ENCODE measurements at places on chromosomes 2 and 18. TPM values are rescaled to one million over a fixed set of nuclear protein-coding genes. Genes with fewer than 3 reads are reported as not detected.

DNA sequence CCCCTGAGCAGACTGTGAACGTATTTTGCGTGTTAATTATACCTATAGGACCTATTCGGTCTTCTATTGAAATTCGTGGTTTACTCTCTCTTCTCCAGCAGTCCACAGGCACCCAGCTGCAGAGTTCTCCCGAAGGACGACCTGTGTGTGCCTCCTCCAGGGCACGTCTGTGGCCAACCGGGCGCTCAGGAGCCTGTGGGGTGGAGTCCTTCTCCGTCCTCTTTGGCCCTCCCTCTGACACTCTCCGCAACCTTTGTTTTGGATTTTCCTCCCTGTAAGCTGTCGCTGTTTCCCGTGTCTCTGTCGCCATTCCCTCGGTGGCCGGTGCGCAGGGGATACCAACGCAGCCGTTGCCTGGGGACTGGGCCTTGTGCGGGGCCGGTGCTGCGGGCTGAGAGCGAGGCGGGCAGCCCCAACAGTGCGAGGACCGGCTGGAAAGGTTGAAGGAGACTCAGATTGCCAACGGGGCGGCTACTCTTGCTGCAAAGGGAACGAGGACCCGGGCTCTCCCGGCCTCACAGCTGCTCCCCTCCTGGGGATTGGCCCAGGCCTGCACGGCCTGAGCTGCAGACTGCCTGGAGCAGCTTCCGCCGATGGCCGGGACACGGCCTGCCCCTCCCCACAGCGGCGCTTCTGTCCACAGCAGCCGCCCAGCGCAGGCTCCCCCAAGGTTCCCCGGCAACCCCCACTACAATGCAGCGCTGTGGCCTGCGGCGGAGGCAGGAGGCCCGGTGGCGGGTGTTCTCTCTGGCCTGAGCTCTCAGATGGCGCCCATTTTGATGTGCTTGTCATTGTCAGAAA is 221.0 kb downstream of the MTX2 start:
- DNase-seq, result no peak

DNA sequence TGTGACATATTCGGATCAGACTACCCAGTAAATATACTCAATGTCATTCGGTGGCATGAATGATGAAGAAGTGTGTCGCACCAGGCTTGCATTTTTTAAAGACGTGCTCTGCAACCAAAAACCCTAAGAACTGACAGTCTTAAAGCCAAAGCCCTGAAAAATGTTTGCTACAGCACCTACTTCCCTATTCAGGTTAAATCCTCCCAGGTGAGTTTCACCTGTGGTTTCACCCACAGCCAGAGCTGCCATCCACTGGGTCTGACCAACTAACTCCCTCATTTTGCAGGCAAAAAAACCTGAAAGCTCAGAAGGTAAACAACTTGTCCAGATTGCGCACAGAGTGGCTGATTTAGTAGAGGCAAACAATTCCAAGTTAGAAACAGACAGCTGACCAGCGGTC is 222.3 kb upstream of the MGAT5 start:
- DNase-seq, result no peak

GRCh38 chr2:224377751-224378700 is 23.9 kb downstream of the FAM124B start:
- DNase-seq, result no peak

GRCh38 chr2:216134958-216135541 is 25.9 kb downstream of the XRCC5 start:
- no peak for DNase-seq

DNA sequence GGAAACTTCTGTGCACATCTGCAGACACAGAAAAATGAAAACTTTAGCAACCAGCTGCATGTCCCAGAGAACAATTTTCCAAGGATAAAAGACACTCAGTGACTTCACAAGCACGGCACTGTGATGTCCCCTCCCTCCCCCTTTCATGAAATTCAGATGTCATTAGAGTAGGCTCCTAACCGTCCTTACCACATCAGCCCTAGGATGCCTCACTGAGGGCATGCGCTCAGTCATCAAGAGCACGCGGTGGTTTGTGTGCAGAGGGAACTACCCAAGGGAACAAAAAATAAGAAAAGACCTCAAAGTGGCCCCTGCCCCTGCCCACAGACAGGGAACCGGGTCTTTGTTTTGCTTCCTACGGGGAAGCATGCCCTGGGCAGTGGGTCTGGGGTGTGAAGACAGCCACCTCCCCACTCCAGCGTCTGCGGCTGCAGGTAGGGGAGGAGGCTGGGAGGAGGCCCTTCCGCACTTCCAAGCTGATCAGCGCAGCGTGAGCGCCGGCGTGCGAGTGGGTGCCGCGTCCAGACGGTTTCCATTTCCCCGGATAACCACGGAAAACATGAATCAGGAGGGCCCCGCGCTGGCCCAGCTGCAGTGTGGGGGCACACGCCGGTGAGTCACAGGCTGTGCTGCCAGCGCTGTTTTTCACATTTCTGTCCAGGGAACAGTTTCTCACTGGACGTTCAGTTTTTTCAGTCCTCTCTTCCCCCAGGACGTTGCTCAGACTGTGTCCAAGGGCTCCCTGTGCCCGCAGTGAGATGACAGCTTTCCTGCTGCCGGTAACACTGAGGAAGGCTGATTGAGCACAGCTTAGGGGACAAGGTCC is 70.6 kb downstream of the COPS8 start:
- peak; percentile 16 for DNase-seq

DNA sequence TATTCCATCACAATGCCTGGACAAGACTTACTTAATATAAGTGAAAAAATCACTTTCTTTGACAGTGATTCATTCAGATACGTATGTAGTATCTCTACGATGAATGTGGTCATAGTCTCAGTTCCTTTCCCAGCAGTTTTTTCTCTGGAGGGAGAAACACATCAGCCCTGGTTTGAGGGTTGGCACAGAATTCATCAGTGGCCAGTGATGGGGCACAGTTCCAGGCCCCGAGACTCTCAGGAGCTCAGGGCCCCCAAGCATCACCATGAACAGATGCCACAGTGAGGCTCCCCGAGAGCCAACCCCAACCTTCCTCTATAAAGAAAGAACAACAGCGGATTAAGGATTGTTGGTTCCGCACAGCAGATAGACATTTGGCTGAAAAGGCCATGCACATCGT is 12.5 kb downstream of the PRKAG3 start:
- DNase-seq, result no peak

Gene ALPG
- not detected for total RNA-seq

Gene SERPINB10
- 0.27 TPM for total RNA-seq

Measured in activated T-cell treated with anti-CD3 and anti-CD28 coated beads, Interleukin-2, amount 50 U/mL, for 4 hours (primary cell).